ENCODE measurements at places on chromosomes 4 and X.

GRCh38 chr4:174047363-174047762, 236.1 kb downstream of the FBXO8 start:
- DNase-seq: no peak

- DNase-seq: no peak
These were observed 14.0 kb upstream of the ADH5 start for GRCh38 chr4:99102634-99103033.

- no peak for DNase-seq
These were observed 2.6 kb downstream of the FAAH2 start for GRCh38 chrX:57289089-57289488.

- DNase-seq: no peak
These were observed 22.8 kb downstream of the CRMP1 start for GRCh38 chr4:5869966-5870619.

DNA sequence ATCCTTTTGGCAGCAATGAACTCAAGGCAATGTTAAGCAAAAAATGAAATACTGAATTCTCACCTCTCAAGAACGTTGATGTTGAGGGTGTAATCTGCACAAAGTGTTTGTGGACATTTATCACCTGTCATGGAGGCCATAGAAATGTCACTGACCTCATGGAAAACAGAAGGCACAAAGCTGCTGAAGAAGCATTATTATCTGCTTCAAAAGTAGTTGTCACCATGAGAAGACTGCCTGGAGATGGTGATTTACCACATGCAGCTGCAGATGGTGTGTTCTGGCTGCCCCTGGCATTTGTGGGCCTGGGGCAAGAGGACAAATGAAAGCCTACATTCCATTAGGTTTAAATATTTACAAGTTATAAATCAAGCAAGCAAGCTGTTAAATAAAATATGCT, 116.8 kb upstream of the RPS6KA3 start:
- no peak for DNase-seq

DNA sequence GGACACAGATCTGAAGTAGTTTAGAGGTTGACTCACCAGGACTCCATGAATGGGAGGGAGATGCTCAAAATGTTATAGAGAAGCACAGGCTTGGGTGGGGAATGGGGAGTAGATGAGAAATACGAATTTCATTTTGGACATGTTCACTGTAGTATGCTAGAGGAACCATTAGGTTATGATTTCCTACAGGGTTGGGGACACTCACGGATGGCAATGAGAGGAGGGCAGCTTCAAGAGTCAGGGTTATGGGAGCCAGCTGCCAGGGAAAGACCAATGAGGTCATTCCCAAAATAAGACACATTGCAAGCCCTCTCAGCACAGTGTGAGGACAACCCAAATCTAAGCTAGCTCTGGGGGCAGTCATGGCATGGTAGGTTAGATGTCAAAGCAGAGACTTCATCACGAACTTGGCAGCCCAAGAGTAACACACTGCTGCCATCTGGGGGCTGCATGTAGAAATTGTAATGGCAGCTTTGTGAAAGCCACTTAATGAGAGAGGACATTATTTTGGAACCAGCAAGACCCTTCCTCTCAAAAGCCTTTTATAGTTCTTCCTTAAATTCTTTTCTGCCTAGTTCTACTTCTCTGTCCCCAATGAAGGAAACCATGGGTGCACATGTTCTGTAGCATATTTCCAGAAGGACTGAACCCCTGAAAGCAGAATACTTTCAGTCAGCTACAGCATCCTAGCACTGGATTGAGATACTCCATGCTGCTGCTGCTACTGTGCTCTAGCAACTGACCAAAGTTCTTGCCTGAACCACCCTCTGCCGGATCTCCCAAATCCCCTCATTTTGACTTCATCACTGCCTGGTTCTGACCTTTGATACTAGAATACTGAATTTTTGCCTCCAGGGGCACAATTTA, 16.2 kb upstream of the ZCCHC12 start:
- no peak for DNase-seq

DNA sequence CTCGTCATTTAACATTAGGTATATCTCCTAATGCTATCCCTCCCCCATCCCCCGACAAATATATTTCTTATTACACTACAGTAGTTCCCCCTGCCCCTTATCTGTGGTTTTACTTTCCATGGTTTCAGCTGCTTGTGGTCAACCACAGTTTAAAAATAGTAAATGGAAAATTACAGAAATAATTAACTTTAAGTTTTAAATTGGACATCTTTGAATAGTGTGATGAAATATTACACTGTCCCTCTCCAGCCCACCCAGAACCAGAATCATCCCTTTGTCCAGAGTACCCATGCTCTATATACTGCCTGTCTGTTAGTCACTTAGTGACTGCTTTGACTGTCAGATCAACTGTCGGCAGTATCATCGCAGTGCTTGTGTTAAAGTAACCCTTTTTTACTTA, 47.4 kb upstream of the VEGFC start:
- no peak for DNase-seq

DNA sequence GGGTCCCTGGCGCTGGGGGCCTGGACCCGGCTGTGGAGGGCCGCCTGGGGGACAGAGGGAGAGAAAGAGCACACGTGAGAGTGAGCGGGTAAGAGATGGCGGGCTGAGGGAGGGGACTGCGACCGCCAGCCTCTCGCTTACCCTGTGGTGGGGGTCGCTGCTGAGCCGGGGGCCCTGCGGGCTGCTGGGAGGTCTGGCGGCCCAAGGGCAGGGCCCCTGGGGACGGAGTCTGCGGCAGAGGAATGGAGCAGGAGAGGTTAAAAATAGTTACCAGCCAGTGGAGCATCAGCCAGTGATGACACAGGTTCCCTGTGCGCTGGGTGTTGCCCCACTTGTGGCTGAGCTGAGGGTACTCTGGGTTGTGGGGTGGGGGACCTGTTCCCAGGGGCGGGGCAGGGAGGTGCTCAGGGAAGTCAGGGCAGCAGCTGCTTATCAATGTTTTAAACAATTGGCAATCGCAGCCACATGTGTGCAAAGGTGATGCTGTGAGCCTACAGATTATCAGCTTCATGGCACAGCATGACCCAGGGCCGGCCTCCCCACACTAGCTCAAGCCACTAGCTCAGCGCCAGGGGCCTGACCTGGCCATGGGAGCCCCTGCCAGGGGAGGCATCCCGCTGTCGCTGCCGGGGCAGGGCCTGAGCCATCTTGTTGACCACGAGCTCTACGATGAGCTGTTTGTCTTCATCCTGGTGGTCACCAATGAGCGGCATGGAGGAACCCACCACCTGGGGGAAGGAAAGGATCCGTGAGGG, 7.5 kb upstream of the TIMP1 start:
- no peak for DNase-seq

GRCh38 chr4:7414736-7415510, 19.8 kb downstream of the PSAPL1 start:
- DNase-seq: no peak

DNA sequence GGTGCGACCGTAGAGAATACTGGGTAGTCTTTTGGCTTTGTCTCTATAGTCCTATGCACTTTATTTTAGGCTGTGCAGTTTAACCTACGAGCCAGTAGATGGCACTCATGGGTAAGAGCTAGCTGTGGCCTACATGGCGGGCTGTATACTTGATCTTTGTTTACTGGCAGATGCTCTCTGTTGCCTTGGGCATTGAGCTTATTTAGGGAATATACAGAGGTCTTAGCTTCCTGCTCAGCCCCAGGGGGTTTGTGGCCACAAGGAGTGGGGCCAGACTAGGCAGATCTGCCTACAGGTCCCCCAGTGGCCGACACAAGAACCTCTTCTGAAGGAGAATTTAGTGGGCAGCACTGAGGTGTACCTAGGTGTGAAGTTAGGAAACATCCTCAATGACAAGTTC, 227.6 kb upstream of the HDX start:
- DNase-seq: no peak

GRCh38 chr4:127632420-127633403, at the start of gene INTU:
Gene INTU (plus strand): TSS chr4:127632957. CDS start chr4:127633035, 78 bp downstream.
- DNase-seq: peak; percentile 70

- DNase-seq: no peak
These were observed 284.6 kb upstream of the ANKRD50 start for GRCh38 chr4:124997124-124997523.

DNA sequence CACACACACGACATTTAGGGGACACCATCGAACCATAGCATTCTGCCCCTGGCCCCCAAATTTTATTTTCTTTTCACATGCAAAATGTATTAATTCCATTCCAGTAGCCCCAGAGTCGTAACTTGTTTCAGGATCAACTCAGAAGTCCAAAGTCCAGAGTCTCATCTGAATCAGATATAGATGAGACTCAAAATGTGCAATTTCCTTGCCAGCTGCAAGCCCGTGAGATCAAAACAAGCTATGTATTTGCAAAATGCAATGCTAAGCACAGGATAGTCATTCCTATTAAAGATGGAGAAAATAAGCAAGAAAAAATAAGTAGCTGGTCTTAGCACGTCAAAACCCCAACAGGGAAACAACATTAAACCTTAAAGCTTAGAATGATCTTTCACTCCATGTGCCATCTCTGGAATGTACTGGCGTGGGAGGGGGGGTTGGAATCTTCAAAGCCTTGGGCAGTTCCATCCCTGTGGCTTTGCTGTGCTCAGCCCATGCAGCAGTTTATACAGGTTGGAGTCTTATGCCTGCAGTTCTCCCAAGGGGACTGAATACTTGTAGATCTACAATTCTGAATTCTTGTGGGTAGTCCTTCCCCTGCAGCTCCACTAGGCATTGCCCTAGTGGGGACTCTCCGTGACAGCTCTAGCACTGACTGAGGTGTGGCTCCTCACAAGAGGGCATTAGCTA, 47.7 kb upstream of the SYTL5 start:
- DNase-seq: no peak

DNA sequence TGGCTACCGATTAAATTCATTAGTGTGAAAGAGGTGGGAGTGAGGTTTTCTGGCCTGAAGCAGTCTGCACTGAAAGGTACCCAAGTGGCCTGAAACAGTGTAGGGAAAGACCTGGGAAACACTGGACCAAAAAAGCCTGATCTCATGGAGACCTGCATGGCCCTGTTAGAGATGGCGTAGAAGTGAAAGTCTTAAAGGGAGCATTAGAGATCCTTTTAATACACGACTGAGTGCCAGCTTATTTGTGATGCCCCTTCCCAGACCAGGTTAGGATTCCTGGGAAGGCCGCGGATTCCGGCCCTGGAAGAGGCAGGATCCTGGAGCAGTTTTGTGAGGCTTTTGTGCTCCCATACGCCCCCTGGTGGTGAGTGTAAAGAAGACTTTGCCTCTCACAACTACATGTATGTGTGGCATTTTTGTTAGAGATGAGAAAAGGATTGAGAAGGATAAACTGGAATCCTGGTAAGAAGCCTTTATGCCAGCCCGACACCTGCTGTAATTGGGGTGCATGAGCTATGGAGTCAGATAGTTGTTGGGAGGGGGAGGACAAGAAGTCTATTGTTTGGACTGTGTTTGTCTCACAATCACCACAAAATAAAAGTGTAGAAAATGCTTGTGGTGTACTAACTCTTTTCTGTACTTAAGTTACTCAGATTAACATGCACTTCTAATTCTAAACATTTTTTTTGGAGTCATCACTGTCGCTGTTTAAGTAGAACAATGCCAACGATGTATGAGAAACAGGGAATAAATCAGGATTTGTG, 54.0 kb downstream of the JADE1 start:
- no peak for DNase-seq

GRCh38 chr4:81164623-81165416, 50.2 kb downstream of the PRKG2 start:
- DNase-seq: no peak

- DNase-seq: no peak
These were observed 217.9 kb upstream of the AFF2 start for GRCh38 chrX:148282504-148282903.

GRCh38 chrX:2549876-2550275, 49.1 kb upstream of the DHRSX start:
- no peak for DNase-seq

- no peak for DNase-seq
These were observed 22.7 kb upstream of the TMPRSS11F start for GRCh38 chr4:68152411-68152810.

DNA sequence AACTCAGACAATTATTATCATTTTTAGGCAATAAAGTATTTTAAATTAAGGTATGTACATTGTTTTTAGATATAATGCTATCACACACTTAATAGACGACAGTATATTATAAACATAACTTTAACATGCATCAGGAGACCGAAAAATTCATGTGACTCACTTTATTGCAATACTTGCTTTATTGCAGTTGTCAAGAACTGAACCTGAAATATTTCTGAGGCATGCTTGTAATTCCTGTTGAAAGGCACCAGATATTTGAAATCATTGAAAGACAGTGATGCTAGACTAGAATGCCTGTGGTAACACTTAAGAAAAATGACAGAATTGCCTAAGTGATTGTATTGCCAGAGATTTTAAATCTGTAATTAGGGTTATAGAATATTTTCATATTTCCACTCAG, 175.6 kb upstream of the MAGEB2 start:
- no peak for DNase-seq

GRCh38 chr4:184653650-184654049, 4.1 kb downstream of the PRIMPOL start:
- DNase-seq: no peak
